ENCODE measurements at places on chromosomes 11 and 22.

DNA sequence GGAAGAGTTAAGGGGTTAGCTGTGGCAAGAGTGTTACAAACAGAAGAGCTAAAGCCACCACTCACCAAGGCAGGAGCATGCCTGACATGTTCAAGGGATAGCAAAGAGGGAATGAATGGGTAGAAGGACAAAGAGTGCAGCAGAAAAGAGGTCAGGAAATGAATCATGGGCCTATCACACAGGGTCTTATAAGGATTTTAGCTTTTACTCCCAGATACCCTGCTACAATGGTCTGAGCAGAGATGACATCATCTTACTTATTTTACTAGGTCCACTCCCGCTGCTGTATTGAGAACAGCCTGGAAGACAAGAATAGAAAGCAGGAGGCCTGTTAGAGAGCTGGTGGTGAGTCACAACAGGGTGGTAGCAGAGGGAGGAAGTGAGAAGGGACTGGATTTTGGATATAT lies 9.8 kb downstream of the TRAF6 start:
- peak; percentile 57 for DNase-seq

DNA sequence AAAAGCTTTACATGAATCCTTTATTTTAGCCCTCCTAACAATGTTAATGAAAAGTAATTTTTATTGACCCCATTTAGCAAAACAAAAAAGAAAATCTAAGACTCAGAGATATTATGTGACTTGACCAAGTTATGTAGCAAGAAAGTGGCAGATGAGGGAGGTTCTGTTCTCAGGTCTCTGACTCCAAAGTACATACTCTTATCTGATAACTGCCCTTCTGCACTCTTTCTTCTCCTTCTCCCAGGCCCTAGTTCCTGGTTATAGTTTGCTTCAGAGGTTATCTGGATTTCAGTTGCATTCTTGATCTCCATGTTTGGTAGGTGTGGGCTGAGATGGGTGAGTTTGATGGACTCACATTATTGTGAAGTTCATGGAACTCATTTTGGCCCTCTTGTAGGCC lies 4.5 kb downstream of the OR9Q2 start:
- peak; percentile 12 for DNase-seq

- DNase-seq, result no peak
Measured at GRCh38 chr11:117502779-117503100, 175.1 kb downstream of the CEP164 start.

DNA sequence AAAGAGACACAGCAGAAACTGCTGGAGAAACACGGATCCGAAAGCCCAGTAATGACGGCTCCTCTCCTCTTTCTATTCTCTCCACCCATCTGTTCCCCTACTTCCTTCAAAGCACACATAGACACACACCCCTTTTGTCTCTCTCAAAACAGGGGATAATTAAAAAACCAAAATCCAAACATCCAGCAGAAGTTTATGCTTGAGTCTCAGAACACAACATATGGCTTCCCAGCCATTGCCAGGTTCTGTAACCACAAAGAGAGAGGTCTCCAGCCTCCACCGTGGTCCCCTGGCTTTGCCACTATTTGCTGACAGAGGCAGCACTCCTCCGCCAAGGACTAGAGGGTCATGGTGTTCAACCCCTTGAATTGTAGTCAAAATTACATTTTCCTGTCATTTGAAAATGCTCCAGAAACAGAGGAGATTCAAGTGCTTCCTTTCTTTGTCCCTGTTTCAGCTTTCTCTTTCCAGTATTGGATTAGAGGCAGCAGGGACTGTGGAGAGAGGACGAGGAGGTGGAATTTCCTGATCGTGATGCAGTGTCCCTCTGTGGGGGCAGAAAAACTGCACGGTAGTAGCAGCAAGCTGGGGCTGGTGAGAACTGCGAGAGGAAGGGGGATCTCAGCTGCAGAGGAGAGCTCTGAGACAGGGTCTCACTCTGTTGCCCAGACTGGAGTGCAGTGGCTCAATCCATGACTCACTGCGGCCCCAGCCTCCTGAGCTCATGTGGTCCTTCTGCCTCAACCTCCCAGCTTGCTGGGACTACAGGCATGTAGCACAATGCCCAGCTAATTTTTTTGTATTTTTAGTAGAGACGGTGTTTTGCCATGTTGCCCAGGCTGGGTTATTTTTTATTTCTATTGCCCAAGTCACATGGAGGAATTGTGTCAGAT lies 60.3 kb downstream of the UBASH3B start:
- DNase-seq, result no peak

DNA sequence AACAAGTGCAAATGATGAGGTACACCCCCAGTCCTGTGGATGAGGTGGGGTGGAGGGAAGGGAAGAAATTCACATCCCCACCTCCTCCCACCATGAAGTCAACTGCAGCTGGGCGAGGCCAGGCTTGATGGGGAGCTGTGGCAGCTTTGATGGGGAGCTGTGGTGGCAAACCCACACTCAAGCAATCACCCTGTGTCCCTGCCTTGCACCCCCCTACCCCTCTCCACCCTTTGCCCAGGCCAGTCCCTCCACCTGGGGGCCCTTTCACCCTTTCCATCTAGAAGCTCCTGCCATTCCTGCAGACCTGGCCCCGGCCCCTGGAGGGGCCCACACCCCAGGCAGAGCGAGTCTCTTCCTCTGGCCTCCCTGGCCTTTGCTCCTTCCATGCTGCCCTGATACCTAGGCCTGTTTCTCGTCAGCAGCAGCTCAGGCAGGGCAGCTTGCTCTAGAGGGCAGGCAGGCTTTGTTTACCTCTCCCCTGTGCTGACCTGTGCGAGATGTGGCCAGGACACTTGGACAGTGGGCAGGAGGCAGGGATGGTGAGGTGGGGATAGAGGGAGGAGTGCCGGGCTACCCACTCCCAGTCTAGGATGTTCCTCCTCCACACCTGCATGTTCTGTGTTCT lies 4.5 kb upstream of the FGF3 start:
- no peak for DNase-seq

DNA sequence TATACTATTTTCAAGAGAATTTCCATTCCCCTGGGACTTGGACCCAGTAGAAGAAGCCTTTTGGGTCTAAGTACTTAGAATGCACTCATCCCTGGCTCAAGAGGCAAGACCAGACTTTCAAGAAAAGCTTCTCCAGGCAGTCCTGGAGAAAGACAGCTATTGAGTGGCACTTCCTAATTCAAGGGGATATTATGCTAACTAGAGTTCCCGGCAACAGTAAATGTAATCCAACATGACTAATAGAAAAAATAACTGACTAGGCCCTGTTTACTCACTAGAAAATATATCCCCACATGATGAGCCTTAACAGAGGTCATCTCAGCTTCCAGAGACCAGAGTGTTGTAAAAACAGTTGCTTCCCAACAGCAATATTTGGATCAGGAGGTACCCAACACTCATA lies 47.2 kb upstream of the AKIP1 start:
- DNase-seq, result no peak

Measured in LoVo (cell line).